Kidney tubule cell (primary cell): ENCODE measurements at places on chromosomes 1 and 21.

GRCh38 chr1:226360106-226360746 is 47.7 kb downstream of the PARP1 start:
- DNase-seq: no peak

DNA sequence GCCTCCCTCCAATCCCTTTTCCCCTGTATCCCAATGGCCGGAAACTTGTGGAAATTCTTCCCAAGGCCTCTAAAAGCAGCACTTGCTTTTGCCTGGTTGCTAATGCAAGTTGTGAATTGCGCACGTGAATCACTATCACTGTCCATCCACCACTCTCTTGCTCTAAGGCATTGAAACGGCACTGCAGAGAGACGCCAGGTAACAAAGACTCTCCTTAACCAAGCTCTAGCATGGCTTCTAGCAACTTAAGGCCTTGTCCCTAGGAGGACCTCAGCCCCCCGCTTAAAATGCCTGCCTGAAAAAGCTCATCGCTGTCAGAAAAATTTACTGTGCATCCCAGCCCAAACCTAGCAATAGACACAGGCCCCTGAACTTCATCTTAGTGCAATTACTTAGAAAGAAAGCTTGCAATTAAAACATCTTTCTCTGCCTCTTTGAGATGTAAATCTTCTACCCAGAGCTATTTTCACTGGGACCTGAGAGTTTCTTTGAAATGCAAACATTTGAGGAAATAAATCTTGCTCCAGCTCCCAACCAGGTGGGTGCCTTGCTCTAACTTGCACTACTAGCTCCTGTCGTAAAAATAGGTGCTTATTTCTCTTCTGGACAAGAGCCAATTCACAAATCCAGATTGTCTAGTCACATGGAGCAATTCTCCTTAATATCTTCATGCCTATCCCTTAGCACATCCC is 32.9 kb upstream of the ITLN2 start:
- no peak for DNase-seq

DNA sequence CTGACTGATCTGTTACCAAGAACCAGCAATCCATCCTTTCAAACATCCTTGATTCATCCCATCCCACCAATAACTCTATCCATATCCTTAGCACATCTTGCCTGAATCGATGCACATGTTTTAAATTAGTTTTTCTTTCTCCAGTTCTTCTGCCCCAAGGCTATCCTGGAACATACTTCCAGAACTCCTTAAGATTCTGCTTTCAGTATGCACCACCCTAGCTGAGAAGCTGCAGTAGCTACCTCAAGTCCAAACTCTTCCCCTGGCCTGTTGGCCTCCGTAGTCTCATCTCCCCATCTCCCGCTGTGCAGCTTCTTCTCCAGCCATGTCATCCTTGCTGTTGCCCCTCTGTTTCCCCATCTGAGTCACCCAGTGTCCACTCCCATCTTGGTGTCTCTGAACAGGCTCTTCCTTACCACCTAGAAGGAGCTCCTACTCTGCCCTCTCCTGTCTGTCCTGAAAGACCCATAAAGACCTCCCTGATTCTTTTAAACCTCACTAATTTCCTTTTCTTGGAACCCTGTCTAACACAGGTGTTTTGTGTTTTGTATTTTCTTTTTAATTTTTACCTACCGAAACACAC is 108.0 kb downstream of the SGIP1 start:
- DNase-seq: no peak

GRCh38 chr1:59018860-59019259 is 235.0 kb upstream of the JUN start:
- DNase-seq: no peak

DNA sequence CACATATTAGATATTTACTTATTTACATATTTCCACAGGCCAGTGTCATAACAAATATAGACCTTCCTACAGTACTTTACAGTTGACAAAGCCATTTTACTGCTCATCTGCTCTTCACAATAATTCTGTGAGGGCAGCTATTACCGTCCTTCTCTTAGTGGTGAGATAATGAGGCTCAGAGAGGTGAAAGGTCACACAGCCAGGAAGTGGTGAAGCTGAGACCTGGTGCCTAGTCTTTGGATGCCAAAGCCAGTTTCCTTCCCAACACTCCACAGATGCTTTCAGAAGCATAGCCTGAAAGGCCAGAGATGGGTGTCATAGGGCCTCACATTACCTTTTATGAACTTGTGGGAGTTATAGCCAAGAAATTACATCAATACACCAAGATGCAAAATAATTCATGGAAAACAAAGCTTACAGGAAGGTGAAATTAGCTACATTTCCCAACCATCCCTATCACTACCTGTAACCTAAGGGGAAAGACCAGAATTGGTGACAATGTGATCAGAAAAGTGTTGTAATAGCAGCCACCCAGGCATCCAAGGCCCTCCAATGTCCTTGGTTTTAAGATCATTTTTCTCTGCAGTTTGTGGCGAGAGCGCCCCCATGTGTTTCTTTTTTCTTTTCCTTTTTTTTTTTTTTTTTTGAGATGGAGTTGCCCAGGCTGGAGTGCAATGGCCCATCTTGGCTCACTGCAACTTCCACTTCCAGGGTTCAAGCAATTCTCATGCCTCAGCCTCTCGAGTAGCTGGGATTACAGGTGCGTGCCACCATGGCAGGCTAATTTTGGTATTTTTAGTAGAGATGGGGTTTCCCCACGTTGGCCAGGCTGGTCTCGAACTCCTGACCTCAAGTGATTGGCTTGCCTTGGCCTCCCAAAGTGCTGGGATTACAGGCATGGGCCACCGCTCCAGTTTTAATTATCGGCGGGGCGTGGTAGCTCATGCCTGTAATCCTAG is 26.5 kb upstream of the RPL11 start:
- peak; percentile 25 for DNase-seq

DNA sequence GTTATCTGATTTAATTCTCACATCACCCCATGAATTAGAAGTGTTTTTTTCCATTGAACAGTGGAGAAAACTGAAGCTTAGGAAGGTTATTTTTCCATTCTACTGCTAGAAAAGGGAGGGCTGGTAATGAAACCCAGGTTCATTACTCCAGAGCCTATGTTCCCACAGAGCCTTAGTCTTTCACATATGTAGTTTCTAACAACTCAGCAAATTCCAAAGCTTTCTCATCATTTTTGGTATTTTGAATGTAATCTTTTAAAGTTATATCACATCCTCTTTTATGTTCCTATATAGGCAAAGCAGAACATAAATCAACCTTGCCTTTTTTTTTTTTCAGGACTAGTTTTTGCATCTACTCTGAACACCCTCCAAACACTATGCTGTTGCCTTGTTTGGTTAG is 131.9 kb upstream of the BEND5 start:
- no peak for DNase-seq

GRCh38 chr21:36630485-36631206 is 68.3 kb upstream of the SIM2 start:
- DNase-seq: peak; percentile 61

GRCh38 chr1:193066606-193067005 is 7.2 kb downstream of the RO60 start:
- DNase-seq: no peak
